CD4-positive, alpha-beta T cell treated with Interleukin-6 for 4 hours (primary cell): ENCODE measurements at places on chromosomes 3 and 15.

DNA sequence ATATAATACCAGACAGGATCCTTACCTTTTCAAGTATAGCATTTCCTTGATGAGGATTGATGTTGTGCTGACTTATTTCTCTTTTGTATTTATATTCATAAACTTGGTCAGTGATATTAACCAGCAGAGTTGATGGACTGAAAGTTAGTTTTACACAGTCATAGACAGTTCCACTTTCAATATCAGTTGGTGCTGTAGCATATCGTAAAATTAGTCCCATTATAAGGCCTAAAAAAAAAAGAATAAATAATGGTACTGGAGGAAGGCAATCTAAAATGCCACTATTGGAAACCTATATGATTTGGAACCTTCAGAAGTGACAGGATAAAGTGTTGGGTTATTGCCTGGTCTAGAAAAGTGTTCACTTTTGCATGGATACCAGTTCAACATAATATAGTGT is 16.3 kb downstream of the SLC9A9 start:
- DNase-seq = no peak

- no peak for DNase-seq
These were observed 64.5 kb downstream of the ETV5 start for GRCh38 chr3:186044427-186044826.

DNA sequence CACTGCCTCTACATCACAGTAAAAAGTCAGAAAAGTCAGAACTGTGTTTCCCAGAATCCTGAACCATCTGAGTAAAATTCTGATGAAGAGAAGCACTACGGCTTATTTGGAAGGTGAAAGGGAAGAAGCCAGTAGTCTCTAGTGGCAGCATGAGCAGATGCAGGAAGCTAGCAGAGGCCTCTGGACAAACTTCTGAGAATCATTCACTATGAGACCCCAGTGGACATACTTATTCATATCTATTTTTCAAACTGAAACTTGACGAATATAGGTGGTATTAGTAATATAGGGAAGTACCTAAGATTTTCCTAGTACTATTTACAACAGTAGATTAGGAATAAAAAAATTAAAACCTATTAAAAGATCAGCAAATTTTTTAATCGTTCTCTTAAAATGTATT is 272.8 kb upstream of the TTC14 start:
- no peak for DNase-seq

GRCh38 chr3:107987036-107987939 is 103.5 kb downstream of the CD47 start:
- no peak for DNase-seq

- DNase-seq = no peak
These were observed 197.0 kb upstream of the ZPLD1 start for GRCh38 chr3:102237838-102238237.

DNA sequence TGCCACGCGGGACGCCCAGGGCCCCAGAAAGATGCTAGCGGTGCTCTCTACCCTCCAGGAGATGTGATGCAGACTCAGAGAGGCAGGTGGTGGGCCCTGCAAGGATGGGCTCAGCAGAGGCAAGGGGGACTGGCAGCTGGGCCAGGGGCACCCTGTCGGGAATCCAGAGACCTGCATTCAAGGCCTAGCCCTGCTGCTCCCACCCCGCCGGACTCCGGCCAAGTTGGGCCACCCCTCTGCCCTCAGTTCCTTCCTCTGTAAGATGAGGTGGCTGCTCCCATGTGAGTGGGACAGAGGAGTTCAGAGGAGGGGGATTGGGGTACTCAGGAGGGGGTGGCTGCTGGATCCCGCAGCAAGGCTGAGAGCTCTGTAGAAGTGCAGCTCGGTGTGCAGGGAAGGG is 116.3 kb downstream of the TMEM266 start:
- no peak for DNase-seq

DNA sequence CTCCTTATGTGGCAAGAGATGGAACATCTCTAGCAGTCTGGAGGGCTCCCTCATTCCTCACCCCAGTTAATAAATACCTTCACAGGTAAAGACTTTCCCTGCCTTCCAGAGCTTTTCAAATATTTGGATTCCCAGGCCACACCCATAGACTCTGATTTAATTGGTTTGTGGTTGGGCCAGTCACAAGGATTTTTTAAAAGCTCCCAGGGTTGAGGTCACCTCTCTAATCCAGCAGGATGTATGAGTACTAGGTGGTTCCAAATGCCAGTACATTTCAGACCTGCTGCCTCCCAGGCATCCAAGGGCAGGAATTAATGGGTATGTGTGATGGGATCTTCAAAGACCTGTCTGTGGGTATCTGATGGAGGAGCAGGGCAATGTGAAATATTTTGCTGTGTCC is 312.8 kb downstream of the CLSTN2 start:
- DNase-seq = no peak

DNA sequence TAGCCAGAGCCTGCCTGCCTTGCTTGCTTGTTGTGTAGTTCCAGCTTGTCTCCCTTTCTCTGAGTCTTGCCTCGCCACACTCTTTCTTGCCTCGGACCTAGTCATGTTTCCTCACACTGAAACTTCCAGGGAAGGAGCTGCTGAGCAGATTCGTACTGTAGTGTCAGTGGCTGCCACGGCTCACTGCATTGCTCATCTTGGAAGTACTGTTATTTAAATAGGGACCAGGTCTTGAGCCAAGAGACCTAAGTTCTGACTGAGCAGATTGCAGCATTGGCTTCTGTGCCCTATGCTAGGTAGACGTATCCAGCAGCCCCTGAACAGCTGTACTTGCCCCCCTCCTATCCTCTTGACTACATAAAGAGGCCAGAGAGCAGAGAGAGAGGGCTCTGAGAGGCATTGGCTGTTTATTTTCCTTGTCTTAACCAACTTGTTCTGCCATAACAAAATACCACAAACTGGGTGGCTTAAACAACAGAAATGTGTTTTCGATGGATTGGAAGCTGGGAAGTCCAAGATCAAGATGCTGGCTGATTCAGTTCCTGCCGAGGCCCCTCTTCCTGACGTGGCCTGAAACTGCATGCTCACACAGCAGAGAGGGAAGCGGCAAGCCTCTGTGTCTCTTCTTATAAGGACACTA is 5.8 kb upstream of the RARRES1 start:
- no peak for DNase-seq

- DNase-seq = no peak
These were observed 64.2 kb downstream of the LIPC start for GRCh38 chr15:58495891-58496408.

DNA sequence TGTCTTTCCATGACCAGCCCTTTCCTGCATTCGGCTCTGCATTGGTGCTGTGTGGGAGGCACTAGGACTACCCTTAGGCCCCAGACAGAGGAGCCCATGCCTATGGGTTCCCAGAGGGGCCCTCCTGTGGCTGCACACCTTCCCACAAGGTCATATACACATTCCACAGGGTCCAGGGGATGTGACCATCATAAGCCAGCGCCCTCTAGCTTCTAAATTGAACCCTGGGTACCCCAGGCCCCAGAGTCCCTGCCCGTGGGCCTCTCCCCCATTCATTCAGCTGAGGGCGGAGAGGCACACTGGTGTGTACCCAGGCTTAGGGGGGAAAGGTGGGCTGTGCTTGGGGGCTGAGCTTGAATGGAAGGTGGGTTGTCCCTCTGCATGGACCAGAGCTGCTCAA is 10.2 kb upstream of the SLC6A6 start:
- DNase-seq = no peak

- no peak for DNase-seq
These were observed 1134.1 kb downstream of the EPHA3 start for GRCh38 chr3:90241481-90241880.

- peak; percentile 28 for DNase-seq
These were observed 12.7 kb upstream of the SACM1L start for GRCh38 chr3:45676325-45677032.

GRCh38 chr3:127717357-127718244 is 44.8 kb downstream of the ABTB1 start:
- no peak for DNase-seq

GRCh38 chr3:193836918-193837317 is 243.9 kb downstream of the OPA1 start:
- DNase-seq = no peak

DNA sequence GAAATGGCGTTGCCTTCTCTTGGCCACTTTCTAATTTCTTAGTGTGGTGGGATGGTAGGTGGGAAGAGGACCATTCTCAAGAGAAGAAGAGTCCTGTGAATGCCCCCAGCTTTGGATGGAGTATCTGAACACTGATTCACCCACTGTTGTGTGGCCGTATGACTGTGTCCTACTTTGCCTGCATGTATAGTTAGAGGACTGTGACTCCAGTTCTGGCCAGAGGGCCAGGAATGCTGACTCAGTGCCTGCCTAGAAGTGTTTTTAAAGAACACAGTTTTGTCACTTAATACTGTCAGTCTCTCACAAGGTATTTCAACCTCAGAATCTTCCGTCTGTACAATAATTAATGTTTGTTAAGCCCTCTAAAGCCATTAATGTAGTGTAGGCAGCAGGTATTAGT is 2.1 kb downstream of the SEC61A1 start:
- no peak for DNase-seq

DNA sequence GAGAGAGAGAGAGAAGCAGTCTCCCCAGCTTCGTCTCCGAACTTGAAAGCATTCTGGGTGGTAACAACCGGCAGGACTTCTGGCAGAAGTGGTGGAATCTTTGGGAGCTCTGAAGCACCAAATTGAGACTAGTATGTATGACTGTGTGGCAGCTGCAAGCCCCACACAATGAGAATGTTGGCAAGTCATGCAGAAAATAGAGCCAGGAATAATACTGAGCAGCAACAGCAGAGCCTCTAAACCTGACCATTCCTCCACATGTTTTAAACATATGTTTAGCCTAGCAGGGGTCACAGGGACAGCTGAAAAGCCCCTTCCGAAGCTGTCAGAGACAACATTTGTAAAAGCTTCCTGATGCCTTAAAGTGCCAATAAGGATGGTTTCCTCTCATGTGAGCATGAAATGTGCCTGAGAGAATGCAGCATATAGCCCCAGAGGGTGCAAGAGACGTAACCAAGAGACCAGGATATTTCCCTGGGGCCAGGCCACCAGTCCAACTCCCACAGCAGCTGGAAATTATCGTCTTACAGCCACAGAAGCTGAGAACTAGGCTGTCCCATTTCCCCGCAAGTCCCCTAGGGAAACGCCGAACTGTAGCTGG is 178.6 kb upstream of the CCDC54 start:
- no peak for DNase-seq

DNA sequence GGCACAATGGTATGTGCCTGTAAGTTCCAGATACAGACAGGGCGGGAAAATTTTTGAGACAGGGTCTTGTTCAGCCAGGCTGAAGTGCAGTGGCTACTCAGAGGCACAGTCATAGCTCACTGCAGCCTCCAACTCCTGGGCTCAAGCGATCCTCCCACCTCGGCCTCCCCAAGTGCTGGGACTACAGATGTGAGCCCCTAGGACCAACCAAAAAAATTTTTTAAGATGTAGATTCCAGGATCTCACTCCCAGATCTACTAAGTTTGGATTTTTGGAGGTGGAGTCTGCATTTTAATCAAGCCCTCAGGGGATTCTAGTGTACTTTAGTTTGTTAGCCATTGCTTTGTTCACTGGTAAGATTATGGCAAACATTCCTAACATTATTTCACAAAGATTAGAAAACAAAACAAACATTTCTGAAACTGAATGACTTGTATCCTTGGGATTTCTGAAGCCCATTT is 2.7 kb downstream of the LIPH start:
- DNase-seq = no peak
